ENCODE measurements at places on chromosomes 4 and X.
A peak's percentile ranks its signal among the peaks of the same experiment; 100 is the strongest.

GRCh38 chrX:119853444-119853843, 681 bp upstream of the UPF3B start:
- no peak for DNase-seq

DNA sequence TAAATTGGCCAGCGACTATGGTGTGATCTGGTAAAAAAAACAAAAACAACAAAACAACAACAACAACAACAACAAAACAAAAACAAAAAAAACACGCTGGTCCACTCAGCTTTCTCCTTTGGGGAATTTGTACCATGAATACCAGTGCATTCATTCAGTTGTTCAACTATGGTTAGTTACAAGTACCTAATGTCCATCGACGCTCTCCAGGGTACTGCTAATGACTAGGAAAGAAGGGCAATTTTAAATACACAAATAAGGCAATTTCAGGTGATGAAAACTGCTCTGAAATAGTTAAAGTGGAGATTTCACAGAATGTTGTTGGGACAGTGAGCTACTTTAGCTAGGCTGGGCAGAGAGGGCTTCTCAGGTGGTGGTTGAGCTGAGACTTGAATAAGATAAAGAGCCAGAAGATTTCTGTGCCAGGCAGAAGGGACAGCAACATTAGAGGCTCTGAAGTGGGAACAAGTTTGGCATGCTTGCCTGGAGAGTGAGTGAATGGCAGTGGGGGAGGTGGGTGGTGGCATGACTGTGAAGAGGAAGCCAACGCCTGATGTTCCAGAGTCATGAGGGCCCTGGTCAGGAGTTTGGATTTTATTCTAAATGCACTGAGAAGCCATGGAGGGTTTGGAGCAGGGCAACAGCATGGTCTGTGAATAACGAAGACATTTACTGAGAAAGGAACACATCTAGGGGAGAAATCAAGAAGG, 45.9 kb upstream of the PGRMC2 start:
- DNase-seq = no peak

DNA sequence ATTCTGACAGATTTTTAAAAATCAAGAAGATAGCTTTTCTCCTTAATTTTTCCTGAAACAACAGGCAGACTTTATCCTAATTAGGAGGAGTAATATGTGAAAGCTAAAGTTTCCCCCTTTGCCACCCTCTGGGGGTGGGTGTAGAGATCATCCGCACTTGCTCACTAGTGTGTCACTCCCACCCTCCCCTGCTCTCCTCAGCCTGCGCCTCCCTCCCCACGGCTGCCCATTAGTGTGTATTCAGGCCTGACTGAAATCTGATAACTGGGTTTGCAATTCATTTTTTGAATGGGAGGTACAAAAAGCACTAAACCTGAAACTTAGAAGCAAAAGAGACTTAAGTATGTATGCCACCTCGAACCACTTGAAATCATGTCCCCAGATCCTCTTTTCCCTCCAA, 110.4 kb upstream of the TRIM2 start:
- DNase-seq = no peak

- DNase-seq = no peak
Observed at GRCh38 chr4:184810720-184811119, 15.0 kb downstream of the ACSL1 start.

DNA sequence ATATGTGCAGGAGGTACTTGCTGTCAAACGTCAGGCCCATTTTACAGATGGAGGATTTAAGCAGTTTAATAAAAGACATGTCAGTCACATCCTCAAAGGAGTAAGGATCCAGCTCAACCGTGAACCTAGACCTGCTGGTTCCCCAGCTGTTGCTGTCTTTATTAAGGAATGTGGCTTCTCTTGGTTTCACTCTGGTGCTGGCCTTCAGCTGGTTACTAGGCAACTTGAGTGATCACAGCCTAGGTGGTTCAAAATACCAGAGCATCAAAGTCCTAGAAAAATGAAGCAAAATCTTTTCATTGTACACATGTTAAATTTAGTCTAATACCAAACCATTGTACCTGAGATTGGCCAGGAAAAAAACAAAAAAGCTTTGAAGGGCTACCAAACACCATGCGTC, 32.7 kb upstream of the GLRA2 start:
- DNase-seq = no peak

DNA sequence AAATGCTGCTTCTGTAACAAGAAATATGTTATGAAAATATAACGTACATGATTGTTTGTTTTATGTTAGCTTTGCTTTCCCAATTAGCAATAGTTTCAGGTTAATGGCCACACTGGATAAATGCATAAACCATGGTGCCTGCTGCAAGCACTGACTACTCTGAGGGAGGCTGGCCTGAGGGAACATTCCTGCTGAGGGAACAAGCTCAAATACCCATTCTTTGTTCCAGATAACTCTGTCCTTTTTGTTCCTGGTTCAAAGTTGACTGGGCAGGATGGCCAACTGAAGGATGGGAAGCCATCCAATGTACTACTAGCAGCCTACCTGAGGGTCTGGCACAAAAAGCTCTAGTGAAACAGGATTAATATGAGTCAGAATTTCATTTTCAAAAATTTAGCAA, 37.5 kb downstream of the NUP62CL start:
- DNase-seq = no peak

- DNase-seq = peak; percentile 18
Observed at GRCh38 chr4:42151568-42152506, 618 bp downstream of the BEND4 start.

- DNase-seq = no peak
Observed at GRCh38 chrX:138748480-138748879, 37.0 kb upstream of the FGF13 start.

DNA sequence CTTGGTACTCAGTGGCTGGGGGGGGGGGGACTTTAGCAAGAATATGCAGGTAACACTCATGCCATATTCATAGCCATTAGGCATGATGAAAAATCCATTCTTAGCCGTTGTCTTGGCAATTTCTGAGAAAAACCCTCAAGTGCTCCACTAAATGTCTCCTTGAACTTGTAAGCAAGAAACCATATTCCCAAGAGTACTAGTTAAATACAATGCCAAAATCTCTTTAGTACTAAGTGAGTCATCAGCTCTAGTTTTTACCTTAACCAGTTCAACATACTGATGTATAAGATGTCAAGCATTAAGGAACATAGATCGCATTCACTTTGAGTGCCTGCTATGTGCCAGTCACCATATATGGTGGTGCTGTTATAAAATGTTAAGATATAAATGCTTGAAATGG, 27.5 kb downstream of the UBE2D3 start:
- DNase-seq = no peak

DNA sequence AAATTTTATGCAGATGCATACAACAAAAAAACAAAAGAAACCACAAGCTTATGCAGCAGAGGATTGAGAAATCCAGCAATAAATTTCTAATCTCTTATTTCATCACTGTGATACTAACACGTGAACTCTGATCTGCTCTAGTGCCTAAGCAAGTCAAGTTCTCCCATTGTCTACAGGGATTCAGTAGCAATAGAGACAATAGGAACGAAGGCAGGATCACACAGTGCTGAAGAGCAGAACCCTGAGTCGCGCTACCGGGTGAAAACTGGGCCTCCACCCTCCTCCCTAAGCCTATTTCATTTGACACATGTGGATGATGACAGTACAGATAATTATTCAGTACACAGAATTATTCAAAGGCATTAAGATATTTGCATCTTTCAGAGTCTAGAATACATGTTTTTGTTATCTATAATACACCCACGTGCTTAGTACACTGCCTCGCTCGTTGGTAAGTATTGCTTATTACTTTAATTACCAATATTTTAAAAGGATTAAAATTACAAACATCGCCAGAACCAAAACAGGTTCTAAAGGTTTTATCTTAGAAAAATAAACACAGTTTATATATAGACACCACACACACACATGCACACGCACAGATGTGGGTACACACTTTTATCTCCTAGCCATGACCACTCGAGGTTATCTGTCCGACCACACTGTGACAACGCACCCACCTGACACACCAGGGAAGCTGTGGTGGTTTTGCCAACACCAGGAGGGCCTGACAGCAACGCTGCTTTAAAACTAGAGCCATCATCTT, 60.1 kb downstream of the RFC1 start:
- DNase-seq = no peak

- DNase-seq = no peak
Observed at GRCh38 chrX:121733514-121733913, 686.1 kb downstream of the GLUD2 start.

GRCh38 chrX:13741695-13742094, 7.1 kb downstream of the OFD1 start:
- DNase-seq = no peak

DNA sequence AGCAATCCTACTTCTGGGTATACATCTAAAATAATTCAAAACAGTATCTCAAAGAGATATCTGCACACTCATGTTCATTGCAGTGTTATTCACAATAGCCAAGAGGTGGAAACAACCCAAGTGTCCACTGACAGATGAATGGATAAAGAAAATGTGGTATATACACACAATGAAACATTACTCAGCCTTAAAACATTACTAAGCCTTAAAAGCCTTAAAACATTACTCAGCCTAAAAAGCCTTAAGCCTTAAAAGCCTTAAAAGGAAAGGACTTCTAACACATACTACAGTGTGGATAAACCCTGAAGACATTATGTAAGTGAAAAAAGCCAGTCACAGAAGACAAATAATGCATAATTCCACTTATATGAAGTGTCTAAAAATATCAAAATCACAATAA, 40.3 kb upstream of the TFDP3 start:
- DNase-seq = no peak

- DNase-seq = no peak
Observed at GRCh38 chrX:87397103-87397886, 120.3 kb upstream of the KLHL4 start.

- DNase-seq = no peak
Observed at GRCh38 chr4:143089291-143089690, 95.4 kb upstream of the USP38 start.

DNA sequence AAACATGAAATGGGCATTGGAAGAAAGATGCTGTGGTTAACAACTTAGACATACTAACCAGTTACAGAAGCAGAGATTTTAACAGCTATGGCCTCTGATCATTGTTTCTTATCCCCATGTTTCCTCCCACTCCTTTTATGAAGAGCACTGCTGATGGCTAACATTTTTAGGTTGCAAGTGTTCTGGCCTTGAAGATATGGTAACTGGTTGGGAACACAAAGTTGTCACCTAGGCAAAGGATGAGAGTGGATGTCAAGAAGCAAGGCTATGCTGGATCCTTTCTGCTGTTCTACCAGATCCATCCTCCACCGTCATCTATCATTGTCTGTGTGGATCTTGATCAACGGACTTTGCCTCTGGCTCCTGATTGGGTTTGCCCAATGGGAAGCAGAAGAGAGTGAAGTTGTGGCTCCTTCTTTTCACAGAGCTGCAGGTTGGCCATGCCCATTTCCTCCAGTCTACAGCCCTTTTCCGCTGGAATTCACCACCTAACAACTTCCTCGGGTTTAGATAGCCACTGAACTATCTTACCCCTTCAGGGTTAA, 48.9 kb upstream of the SPP1 start:
- no peak for DNase-seq

DNA sequence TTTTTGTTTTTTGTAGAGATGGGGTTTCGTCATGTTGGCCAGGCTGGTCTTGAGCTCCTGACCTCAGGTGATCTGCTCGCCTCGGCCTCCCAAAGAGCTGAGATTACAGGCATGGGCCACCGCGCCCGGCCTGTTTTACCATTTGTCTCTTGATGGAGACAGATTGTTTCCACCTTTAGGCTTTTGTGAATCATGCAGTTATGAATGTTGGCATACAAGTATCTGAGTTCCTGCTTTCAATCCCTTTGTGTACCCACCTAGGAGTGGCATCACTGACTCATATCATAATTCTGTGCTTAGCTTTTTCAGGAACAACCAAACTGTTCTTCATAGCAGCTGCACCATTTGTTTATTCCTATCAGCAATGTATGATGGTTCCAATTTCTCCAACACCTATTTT, 20.2 kb upstream of the MGST2 start:
- DNase-seq = no peak

GRCh38 chr4:146478009-146478408, 43.7 kb downstream of the SLC10A7 start:
- DNase-seq = no peak

DNA sequence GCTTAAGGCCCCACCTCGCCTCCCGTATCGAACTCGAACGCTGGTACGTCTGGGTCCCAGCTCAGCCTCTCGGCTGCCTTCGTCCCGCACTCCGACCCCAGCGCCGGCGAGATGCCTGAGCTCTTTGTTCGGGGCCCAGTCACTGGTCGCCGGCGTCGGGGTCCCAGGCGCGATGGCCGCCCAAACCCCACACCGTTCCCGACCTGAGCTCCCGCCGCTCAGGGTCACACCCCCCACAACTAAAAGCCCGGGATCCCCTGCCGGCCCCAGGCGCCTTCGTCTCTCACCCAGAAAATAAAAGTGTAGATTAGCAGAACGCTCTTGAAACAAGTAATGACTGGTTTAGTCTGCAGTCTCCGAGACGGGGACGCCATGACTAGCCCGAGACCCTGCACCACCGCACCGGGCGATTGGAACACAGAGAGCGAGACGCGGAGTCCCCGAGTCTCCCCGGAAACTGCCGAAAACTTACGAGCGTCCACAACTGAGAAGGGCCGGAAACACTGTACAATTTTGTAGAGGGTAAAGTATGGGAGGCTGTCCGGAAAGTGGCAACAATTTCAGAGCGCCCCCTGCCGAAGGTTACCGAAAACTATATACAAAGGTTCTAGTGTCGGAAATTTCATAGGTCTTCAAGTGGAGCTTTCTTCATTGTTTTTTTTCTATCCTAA, at the start of gene TSPAN6:
Gene TSPAN6 (minus strand): TSS at position 486 of the 671 bp plus-strand sequence. CDS start 112 bp downstream, at position 374.
- no peak for DNase-seq

GRCh38 chr4:118879409-118879808, 9.2 kb upstream of the SYNPO2 start:
- no peak for DNase-seq

GRCh38 chr4:26141051-26141721, 179.6 kb upstream of the RBPJ start:
- no peak for DNase-seq

DNA sequence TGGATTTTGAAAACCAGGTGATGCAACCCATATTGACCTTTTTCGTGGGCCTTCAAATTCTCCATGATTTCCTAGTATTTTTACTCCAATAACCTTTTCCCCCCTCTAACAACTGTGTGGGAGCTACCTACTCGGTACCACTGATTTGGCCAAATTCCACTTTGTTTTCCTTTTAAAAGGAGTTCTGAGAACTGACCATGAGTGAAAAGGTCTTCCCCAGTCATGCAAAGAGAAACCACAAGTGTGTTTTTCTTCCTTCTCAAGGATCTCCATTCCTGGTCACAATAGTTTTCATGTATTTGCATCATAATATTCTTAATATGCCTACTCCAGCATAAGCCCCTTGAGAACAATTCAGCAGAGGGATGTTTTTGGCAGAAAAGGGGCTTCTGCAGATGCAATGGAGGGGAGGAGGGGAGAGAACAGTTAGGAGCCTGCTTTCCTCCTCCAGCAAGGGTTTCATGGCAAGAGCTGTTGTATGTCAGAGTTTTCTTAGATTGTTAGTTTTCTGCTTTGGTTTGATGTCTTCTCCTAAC, 195.3 kb upstream of the ANXA3 start:
- DNase-seq = no peak

DNA sequence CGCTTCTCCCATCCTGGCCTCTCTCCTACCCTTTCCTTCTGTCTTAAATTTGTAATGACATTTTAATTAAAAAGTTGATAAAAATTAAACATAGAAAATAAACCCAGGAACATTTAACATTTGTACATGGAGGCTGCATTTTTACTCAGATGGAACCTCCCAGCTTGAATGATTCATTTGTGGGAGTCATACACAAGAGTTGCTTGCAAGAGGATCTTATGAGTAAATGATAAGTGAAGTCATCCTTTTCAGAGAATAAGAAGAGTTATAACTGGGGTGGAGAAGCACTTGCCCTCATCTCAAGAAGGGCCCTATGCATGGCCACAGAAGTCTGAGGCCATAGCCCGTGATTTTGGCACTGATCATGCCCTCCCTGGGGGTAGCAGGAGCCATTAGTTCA, 482.9 kb upstream of the BOD1L1 start:
- DNase-seq = no peak

GRCh38 chr4:185128272-185129119, 14.6 kb upstream of the SLC25A4 start:
- DNase-seq = no peak
